Tibial nerve (tissue), 4 donors: ENCODE measurements at places on chromosomes 2 and 18. TPM values are rescaled to one million over a fixed set of nuclear protein-coding genes. Genes with fewer than 3 reads are reported as not detected.

DNA sequence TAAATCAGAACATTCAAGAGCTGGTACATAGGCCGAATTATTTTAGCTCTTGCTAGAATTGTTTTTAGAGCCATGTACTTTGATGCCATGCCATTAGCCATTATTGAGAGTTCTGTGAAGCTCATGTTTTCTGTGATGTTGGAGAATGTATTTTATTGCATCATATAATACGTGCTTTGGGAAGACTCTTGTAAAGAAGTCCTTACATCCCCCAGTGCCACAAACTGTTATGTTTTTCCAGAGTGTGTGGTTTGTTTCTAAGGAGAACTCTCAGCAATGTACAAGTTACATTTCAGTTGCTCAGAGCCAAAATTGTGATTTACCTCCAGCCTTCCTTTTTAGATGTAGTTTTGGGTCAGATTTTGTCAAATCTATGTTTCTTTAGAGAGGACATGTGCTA, 148.6 kb downstream of the HAUS1 start:
- DNase-seq: no peak
- H3K27me3 ChIP-seq: no peaks in the 10 kb centered on the region
- no peak overlapping the region for H3K27ac ChIP-seq
- H3K4me1 ChIP-seq: peaks cover 11% of the 10 kb centered on the region
- H3K36me3 ChIP-seq: no peaks in the 10 kb centered on the region
- no peak overlapping the region for H3K4me3 ChIP-seq

GRCh38 chr18:21669736-21670285, 34.8 kb downstream of the ABHD3 start:
- DNase-seq: no peak
- no peak overlapping the region for H3K27ac ChIP-seq
- no peaks in the 10 kb centered on the region for H3K4me1 ChIP-seq
- no peak overlapping the region for H3K4me3 ChIP-seq

DNA sequence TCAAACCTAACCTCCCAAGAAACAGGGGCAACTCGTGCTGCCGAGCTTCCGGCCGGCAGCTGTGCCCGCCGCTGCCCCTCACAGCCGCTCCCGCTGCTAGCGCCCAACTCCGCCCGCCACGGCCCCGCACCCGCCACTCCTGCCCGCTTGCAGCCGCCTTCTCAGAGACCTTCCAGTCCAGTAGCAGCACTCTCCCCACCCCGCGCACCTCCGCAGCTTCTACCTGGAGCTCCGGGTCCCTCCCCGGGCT, 722 bp upstream of the C2orf15 start:
- no peak for DNase-seq
- H3K4me1 ChIP-seq: no peaks in the 10 kb centered on the region
- H3K27ac ChIP-seq: peak overlapping the region; percentile 84
- peak overlapping the region; percentile 58 for H3K4me3 ChIP-seq
- H3K27me3 ChIP-seq: no peaks in the 10 kb centered on the region

- peak; percentile 60 for DNase-seq
- no peak overlapping the region for H3K4me3 ChIP-seq
- H3K36me3 ChIP-seq: no peaks in the 10 kb centered on the region
- no peaks in the 10 kb centered on the region for H3K27me3 ChIP-seq
- H3K27ac ChIP-seq: no peak overlapping the region
Measured at GRCh38 chr18:49725809-49726674, 87.3 kb downstream of the ACAA2 start.

DNA sequence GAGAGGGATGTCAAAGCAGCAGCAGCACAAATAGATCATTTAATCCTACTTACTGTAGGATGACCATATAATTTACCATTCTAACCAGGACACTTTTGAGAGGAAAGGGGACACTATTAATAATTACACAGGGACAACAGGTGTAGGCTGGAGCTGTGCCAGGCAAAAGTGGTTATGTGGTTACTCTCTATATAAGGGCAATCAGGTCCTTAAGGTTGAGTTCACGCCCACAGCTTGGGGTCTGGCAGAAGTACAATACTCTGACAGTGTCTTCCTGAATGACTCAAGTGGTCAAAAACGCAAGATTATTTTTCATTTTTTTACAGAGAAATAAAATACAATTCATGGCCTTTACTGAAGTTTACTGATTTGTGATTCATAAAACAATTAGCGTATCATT, 2.8 kb downstream of the PREPL start:
- H3K36me3 ChIP-seq: no peaks in the 10 kb centered on the region
- no peaks in the 10 kb centered on the region for H3K27me3 ChIP-seq
- no peak overlapping the region for H3K27ac ChIP-seq
- DNase-seq: peak; percentile 18
- no peak overlapping the region for H3K4me3 ChIP-seq

DNA sequence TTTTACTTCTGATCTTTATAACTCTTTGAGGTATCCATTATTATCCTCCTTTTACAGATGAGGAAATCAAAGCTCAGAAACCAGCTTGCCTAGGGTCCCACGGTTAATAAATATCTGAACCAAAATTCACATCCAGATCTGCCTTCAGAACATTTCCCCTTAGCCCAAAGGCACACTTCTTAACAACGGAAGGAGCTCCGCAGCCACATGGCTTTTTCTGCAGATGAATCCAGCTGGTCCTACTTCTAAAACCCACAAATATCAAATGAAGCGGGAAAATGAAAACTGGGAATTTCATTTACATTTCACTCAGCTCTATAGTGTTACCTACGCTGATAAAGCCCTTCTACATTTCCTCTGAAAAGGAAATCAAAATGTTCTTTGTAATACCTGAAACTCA, 357.0 kb upstream of the ID2 start:
- no peaks in the 10 kb centered on the region for H3K36me3 ChIP-seq
- H3K4me3 ChIP-seq: no peak overlapping the region
- H3K27ac ChIP-seq: no peak overlapping the region
- H3K4me1 ChIP-seq: peaks cover 11% of the 10 kb centered on the region
- no peak for DNase-seq
- no peaks in the 10 kb centered on the region for H3K27me3 ChIP-seq

The STON1 gene
- 56.6 TPM for total RNA-seq

The GDF7 gene
- 16.2 TPM for total RNA-seq
